ENCODE measurements at places on chromosomes 5 and 9.

- no peak for DNase-seq
These were observed 1599.2 kb downstream of the MAT2B start for GRCh38 chr5:165104611-165105010.

GRCh38 chr9:135215571-135216161, 128.2 kb downstream of the OLFM1 start:
- no peak for DNase-seq

DNA sequence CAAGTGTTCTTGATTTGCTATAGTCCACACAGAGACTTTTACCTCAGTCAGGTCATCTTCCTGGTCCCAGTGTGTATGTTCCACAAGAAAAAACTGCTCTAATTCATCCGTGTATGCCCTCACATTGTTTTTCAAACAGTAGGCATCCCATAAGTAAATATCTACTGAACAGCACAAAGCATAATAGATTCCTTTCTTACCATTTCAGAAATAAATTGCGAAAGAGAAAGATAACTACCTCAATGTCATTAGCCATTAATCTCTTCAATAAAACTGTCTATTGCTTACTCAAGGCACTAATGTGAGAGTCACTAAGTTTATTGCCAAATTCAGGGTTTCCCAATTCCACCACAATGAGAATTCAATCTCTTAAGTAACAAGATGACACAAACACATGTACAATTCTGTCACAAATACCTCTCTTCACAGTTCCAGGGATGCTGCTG, 9.6 kb downstream of the FBXW2 start:
- no peak for DNase-seq

DNA sequence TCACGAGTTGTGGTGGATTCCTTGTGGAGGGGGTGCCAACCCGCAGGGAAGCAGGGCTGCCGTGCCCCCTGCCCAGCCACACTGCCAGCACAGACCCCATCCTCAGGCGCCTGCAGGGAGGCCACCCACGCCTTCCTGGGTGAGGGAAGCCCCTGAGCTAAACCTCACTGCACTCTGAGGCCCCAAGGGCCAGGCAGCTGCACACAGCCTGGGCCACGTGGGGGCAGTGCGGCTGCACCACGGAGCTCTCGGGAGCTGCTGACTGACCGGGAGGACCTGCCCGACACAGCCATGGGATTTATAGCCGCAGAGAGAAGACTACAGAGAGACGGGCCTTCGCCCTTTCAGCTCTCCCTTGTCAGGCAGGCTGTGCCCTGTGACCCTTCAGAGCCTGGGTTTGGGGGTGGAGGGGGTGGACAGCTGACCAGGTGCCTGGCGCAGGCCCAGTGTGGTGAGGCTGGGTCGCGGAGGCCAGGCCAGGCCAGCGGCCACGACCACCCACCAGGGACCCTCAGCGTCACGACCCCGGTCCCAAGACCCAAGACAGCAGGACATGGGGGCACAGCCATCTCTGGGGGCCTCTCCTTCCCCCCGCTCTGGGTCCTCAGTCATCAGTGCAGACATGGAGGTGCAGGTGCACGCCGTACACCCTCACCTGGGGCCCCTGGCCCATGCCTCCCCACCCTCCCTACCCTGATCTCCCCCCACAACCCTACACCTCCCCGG, 4.3 kb upstream of the AHRR start:
- peak; percentile 92 for DNase-seq

GRCh38 chr5:72106817-72107130, 501 bp upstream of the MAP1B start:
- no peak for DNase-seq

DNA sequence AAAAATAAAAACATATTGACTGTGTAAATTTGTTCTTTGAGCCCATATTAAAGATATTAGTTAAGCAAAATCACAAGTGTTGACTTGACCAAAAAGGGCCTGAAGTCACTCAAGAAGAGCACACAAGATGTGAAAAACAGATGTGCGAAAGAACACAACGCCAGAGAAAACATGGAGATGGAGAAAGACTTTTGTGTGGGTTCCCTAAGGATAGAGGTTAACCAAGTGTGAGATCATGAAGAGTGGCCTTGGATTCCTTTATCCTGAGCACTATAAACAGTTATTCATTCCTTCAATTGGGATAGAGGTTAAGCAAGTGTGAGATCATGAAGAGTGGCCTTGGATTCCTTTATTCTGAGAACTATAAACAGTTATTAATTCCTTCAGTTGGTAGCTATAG, 361.8 kb downstream of the CDH18 start:
- no peak for DNase-seq

GRCh38 chr9:86766912-86767311, 180.4 kb downstream of the GAS1 start:
- DNase-seq, result no peak

- DNase-seq, result no peak
These were observed 78.6 kb downstream of the TMC1 start for GRCh38 chr9:72599874-72600534.

- no peak for DNase-seq
These were observed 106.7 kb upstream of the IER5L start for GRCh38 chr9:129284607-129285291.

DNA sequence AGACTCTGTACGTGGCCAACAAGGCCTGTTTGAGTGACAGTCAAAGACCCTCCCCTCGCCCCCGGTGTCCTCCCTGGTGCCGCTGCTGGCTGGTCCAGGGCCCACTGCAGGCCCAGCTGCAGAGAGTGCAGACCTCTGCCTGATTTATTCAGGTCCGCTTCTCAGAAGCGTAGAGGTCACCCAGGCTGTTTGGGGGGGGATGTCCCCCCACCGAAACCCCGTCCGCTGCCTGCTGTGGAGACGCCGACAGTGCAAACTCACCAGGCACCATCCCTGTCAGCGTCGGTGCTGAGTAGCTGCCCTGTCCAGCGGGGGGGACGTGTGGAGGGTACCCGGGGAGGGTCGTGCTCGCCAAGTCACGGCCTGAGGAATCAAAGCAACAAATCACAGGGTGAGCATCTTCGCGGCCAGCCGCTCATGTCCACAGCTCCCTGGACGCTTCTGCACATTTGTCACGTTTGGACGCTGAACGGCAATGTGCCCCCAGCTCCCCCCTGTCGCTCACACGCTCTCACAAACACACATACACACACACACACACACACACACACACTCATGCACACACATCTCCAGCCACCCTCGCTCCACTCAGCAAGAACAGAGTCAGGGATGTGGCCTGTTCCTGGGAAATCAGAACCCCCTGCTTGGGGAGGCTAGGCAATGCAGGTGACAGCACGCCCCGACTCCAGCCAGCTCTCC, 152.2 kb downstream of the PAX5 start:
- no peak for DNase-seq

GRCh38 chr9:69248005-69248404, 73.9 kb downstream of the TJP2 start:
- no peak for DNase-seq

GRCh38 chr9:69307446-69308205, 17.4 kb upstream of the ENTREP1 start:
- no peak for DNase-seq

GRCh38 chr5:73901455-73901854, 275.5 kb downstream of the ARHGEF28 start:
- DNase-seq, result no peak

DNA sequence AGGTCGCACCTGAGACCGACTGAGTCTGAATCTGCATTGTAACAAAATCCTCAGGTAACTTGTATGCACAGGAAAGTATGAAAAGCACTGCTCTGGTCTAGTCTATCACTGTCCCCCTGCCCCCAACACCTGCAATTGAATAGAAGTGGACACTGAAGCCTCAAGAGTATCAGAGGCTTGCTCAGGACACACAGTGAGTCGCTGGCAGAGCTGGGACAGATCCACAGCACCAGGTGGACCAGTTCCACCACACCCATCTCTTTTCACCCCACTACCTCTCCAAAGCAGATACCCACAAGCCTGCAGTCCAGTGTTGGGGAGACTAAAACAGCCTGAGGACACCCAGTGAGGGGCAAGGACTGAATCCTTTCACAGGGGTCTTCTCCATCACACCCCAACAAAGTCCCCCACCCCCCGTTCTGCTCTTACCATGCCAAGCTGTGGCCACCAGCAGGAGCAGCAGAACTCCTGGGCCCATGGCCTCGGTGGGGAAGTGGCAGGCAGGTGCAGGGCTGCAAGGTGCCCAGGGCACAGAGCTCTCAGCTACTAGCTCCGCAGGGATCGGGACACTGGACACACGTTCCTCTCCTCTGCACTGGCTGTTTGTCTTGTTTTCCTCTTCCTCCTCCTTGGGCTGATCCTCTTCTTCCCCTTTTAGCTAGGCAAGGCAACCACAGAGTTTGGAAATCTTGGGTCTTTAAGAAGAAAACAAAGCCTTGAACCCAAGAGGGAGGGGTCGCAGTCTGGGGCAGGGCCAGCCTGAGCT, at the start of gene CSF1R:
Gene CSF1R, minus strand, starts transcription at position 605 of the 766 bp plus-strand sequence. Its CDS starts 127 bp downstream, at position 478.
- no peak for DNase-seq

DNA sequence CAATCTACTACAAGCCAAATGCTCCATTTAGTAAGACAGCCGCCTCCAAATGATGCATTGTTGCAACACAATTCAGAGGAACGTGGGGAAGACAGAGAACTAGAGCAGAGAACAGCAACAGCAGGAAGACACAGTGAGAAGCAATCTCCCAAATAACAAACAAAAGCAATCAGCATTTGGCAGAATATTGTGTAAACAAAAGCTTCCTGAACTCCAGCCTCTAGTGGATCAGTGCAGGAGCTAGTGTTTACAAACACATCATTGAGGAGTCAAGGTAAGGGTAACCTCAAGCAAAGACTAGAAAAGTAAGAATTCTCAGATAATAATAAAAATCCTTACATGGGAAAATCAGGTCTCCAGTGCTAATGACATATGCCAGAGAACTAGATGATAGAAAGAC, 20.6 kb downstream of the FST start:
- DNase-seq, result no peak

DNA sequence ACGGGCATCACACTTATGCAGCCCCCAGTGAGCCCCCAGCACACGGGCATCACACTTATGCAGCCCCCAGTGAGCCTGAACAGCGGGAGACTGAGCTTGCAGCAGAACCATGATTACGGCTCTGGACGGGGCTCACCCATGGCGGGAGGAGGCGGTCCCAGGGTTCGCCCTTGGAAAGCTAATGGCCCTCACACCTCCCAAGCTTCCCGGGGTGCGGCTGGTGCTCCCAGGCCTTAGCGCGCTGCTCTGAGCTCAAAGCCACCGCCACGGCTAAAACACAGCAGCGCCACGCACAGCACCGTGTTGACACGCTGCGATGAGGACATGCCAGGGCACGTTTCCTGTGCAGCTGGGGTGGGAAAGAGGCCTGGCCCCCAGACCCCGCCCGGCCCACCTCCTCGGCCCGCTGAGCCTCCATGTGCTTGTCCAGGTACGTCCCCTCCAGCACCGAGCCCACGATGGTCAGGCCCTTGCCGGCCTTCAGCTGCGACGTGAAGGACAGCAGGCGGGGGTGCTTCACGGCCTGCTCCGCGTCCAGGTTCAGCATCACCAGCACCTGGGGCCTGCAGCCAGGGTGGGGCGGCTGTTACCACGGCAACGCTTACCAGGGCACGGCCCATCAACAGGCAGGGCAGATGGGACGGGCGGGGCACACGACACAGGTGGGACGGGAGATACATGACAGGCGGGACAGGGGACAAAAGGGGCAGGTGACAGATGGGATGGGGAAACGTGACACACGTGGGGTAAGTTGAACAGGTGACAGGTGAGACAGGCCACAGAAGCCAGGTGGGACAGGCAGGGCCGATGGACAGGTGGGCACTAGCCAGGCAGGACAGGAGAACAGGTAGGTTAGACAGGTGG, 38.4 kb downstream of the SLC12A7 start:
- DNase-seq, result no peak

GRCh38 chr5:25160891-25161290, 516.1 kb upstream of the CDH10 start:
- DNase-seq, result no peak

GRCh38 chr9:545480-545879, 296.0 kb upstream of the DMRT1 start:
- DNase-seq, result no peak

- DNase-seq, result no peak
These were observed 42.0 kb downstream of the VLDLR start for GRCh38 chr9:2663461-2664173.

- no peak for DNase-seq
These were observed 96.0 kb upstream of the PHF24 start for GRCh38 chr9:34862043-34862442.

DNA sequence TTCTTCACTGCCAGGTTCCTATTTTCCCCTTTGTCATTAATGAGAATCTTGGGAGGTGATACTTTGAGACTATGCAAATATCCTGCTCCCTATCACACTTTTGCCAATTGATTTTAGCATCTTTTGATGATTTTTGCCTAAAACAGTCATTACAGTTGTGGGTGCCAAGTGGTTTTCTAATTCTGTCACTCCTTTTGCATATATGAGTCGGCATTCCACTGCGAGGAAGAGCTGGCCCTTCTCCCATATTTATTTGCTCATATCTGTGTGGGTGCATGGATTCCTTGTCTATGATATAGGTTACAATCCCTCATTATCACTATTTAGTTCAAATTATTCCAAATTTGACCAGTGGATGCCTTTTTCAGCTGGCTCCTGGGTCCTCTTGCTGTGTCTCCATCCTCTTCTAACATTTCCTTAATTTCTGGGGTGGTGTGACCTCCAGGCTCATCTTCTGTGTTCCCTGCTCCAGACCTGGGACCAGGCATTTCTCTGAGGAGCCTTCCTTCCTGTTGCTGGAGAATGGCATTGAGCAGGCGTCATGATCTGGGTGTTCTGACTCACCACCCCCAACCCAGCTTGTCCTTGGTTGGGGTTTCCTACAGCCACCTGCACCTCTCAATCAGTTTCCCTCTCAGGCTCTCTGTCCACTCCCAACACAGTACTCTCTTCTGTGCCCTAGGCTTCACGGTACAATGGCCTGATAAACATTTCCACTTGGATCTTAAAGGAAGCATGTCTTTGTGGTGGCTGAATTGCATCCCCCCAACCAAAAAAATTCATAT, 106.7 kb downstream of the NXNL2 start:
- DNase-seq, result no peak

GRCh38 chr5:109885205-109885604, 195.5 kb downstream of the MAN2A1 start:
- no peak for DNase-seq

DNA sequence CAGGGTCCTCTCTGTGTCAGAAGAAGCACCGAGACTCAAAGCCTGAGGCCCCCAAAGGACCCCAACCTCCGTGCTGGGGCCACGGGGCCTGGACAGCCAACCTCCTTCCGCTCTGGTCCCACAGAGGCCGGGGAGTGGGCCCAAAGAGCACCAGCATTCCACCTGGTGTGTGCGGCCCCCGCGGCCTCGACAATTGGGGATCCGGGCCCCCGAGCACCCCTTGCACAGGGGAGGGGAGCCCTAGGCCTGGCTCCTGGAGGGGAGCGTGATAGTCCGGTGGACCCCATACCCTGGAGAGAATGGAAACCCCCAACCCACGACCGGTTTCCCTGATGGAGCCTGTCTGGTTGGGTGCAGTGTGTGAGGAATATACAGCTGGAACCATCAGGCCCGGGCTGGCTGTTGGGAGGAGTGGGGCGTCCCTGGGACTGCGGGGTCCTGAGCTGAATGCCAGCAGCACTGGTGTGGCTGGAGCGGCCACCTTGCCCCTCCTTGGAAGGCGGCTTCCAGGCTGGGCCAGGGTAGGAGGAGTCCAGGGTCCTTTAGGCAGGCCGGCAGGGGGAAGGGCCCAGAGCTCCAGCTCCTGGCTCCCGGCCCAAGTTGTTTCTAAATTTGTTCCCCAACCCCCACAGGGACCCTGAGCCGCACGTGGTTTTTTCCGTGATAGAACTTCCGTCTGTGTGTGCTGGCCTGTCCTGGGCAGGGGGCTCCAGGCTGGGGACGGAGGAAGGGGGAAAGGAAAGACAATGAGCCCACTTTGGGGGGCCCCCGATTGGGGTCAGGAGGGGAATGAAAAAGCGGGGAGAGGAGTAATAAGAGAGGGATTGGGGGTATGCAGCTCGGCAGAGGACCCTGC, 825 bp upstream of the TOR4A start:
- no peak for DNase-seq

GRCh38 chr9:97388721-97389238, 23.1 kb upstream of the TDRD7 start:
- DNase-seq, result peak; percentile 88

All from GM10248 (cell line).